ENCODE measurements at places on chromosomes 2 and 18. TPM values are rescaled to one million over a fixed set of nuclear protein-coding genes. Genes with fewer than 3 reads are reported as not detected.

Gene ERBB4
- total RNA-seq: 11.5 TPM

Gene OTOS
- not detected for total RNA-seq

Gene TNS1
- total RNA-seq: 722 TPM

Gene PAX8
- 0.35 TPM for total RNA-seq

Gene TTC27
- total RNA-seq: 8.4 TPM

Gene SERPINB7
- not detected for total RNA-seq

Gene LTBP1
- total RNA-seq: 79.9 TPM

Gene OR6B2
- not detected for total RNA-seq

Gene SERPINB10
- total RNA-seq: not detected

Gene CRYGD
- total RNA-seq: not detected

Gene C1QL2
- total RNA-seq: not detected

Gene ABCG8
- total RNA-seq: 0.11 TPM

Gene PDCD1
- 2.0 TPM for total RNA-seq

Gene FLACC1
- total RNA-seq: 8.3 TPM

Gene MFSD2B
- not detected for total RNA-seq

Gene PPIL3
- total RNA-seq: 27.9 TPM

- no peak for DNase-seq
Observed at GRCh38 chr2:120465701-120465988, 119.7 kb downstream of the INHBB start.

DNA sequence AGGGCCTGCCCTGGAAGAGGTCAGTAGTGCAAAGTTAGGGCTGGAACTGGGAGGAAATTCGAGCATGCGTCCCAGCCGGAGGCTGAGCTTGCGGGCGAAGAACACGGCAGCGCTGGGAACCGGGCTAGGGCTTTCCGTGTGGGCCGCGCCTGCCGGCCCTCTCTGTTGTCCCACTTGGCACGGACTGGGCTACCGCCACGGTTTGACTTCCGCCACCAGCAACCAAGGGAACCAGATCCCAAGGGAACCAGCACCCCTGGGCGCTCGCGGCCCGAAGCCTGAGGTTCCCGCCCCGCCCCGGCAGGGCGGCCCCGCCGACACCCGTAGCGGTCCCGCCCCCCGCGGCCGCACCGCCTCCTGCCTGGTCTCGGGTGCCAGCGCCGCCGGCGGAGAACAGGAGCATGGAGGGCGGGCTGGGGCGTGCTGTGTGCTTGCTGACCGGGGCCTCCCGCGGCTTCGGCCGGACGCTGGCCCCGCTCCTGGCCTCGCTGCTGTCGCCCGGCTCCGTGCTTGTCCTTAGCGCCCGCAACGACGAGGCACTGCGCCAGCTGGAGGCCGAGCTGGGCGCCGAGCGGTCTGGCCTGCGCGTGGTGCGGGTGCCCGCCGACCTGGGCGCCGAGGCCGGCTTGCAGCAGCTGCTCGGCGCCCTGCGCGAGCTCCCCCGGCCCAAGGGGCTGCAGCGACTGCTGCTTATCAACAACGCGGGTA, at the start of gene SPR:
TSS of gene SPR (plus strand) at position 377 of the 708 bp plus-strand sequence. CDS start at position 402, 25 bp downstream.
- peak; percentile 91 for DNase-seq

DNA sequence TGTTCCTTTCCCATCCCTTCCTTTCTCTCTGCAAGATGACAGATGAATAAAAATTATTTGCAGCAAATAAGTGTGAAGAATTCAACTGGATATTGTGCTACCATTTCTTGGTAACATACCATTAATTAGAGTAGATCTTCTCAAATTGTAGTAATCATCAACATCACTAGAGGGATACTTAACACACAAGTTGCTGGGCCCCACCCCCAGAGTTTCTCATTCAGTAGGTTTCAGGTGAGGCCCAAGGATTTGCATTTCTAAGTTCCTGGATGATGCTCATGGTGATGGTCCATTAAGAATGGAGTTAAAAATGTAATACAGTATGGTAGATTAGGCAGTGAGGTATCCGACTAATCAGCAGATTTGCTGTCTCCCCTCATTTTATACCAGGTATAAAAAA, 594.0 kb downstream of the ERBB4 start:
- no peak for DNase-seq

GRCh38 chr2:58601017-58601416, 359.9 kb upstream of the FANCL start:
- DNase-seq: no peak

GRCh38 chr2:172098650-172099471, 3.8 kb downstream of the DLX2 start:
- DNase-seq: no peak

DNA sequence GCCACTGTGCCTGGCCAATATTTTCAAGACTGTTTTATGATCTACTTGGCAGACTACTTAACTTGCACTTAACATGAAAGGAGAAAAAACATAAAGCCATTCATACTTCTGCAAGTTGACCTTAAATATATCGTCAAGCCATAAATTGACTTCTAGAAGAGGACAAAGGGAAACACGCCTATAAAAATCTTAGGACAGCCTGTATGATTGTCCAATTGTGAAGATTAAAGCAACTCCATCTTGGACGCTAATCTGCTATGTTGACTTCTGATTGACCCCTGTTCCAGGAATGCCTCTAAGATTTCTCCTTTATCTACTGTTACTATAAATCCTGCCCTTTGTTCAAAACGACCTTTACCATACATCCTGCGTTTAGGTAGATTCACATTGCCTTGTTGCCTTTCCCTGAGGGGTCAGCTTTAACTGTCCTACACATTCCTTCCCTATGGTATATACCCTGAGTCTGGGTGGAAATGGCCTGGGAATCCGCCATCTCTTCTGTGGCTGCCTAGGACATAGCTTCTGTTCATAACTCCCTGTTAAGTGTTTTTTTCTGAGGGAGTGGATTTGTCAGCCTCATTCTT, 40.2 kb upstream of the SLC35F5 start:
- DNase-seq: no peak

DNA sequence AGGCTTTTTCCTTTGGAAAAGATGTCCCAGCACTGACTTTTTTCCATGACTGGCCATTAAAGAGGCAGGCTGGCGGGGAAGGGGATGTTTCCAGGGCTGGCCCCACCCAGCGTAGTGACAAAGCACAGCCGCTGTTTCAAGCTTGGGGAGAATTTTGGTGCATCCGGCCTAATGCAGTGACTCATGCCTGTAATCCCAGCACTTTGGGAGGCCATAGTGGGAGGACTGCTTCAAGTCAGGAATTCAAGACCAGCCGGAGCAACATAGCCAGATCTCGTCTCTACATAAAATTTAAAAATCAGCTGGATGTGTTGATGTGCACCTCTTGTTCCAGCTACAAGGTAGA, 78.0 kb upstream of the SH3BP4 start:
- no peak for DNase-seq

- DNase-seq: no peak
Observed at GRCh38 chr2:43414033-43414432, 181.8 kb downstream of the THADA start.

DNA sequence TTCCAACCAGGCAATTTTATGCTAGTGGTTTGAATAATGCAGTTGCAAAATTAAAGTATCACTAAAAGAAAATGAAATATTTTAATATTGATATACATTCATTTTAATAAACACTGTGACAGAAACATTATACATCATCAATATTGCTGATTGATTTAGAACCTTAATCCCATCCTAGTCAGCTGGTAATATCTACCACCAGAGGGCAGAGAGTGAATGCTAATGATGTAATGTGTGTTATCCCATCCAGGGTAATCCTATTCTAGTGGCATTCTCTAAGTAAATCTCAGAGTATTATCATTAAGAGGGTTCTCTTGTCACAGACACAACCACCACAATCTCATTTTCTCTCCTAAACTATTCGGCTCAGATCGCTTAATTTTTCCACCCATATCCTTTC, 477.4 kb downstream of the CPS1 start:
- no peak for DNase-seq

DNA sequence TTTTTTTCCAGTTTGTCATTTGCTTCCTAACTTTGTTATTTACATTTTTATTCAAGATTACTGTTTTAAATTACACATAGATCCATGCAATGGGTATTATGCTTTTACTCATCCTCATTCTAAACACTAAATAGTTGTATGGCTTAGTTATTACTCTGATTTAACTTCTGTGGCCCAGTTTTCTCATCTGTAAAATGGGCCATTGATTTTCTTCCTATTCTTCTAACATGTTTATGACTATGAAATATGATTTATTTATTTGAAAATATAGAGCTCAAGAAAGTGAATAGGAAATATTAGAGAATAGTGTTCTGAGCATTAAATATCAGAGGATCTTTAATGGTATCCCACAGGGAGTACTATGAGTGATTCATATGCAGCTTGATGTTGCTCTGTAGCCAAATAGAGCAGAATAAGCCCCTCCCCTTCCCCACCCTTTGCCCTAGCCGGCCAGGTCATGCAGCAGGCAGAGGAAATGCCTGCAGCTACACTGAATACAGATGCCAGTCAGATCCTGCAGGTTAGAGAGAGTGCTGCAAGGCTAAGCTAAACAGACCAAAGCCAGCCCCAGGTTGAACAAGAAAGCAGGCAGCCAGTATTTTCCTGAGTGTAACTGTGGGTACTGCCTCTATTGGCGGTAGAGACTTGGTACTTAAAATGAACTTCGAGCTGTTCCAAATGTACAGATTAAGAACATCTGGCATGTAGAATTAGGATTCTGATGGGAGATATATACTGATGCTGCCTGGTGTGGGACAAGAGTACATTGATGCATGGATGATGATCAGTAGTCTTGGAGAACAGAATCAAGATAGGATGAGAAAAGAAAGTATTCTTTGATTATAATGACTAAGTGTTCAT, 11.7 kb upstream of the ACYP2 start:
- no peak for DNase-seq

DNA sequence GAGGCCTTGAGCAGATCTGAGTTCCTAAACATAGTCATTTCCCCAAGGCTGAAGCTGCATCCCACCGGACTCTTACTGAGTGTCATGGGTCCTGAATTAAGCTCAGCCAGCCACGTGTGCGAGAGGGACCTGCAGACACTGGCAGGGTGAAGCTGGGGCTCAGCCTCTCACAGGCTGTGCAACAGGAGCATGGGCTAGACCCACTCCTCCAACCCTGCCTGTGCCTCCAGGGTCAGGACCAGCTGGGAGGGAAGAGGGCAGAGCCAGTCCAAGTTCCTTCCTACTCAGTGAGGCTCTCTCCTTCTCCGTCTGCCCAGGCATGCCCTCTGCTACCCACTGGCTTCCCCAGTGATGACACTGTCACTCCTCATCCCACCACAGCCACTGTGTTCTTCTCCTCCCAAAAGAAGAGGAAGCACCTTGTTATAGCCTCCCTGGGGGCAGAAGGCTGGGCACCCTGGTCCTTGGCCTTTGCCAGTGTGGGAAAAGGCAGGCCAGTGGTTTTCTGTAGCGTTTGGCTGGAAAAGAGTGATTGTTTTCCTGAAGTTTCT, 78.9 kb downstream of the KCNF1 start:
- no peak for DNase-seq

- no peak for DNase-seq
Observed at GRCh38 chr18:39453882-39454281, 1888.3 kb upstream of the CELF4 start.

DNA sequence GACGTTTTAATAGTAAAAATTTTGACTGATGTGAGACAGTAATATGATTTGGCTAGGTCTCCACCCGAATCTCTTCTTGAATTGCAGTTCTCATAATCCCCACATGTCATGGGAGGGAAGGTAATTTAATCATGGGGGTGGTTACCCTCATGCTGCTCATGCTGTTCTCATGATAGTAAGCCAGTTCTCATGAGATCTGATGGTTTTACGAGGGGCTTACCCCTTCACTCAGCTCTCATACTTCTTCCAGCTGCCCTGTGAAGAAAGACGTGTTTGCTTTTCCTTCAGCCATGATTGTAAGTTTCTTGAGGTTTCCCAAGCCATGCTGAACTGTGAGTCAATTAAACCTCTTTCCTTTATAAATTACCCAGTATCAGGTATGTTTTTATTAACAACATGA, 327.0 kb upstream of the CDH7 start:
- no peak for DNase-seq

- DNase-seq: no peak
Observed at GRCh38 chr2:5036256-5036655, 655.9 kb upstream of the SOX11 start.
